Amniotic stem cell (primary cell): ENCODE measurements at places on chromosomes 12 and 14.

DNA sequence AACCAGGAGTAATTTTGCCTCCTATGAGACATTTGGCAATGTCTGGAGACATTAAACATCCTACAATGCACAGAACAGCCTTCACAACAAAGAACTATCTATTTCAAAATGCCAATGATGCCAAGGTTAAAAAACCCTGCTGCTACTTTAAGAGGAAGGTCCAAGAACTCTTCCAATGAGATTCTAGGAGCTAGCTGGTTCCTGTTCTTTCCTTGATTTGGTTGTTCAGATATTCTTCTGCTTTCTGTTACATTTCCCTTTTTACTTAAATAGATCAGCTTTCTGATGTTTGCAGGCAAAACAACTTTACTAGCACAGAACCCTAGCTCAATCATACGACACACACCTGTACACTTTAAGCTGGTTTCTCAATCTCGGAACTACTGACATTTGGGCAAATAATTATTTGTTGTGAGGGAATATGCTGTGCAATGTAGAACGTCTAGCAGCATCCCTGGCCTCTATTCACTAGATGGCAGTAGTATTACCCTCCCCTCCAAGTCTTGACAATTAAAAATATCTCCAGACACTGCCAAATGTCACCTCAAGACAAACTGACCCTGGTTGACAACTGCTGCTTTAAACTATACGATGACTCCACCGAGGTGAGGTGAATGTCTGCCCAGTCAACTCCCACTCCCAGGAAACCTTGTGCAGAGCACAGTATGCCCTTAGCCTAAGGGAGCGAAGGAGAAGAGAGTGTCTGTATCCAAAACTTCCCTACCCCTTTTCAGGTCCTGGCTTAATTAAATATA is 4.4 kb downstream of the BLTP3B start:
- no peak for DNase-seq

DNA sequence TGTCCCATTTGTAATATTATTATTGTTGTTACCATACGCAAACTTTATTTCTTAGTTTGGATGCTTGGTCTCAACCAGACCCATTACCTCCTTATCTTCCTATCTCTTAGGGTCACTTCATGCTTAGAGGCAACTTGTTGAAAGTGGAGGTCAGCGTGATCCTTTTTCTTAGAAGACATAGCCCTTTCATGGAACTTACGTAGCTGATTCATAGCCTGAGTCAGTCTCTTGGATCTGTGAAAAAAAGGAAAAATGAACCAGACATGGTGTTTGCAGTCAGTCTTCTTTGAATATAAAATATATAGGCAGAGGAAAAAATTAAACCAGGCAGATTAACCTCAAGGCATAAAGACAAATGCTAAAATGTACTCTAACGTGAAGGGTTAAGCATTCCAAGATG is 613.7 kb downstream of the DIO2 start:
- DNase-seq: no peak

DNA sequence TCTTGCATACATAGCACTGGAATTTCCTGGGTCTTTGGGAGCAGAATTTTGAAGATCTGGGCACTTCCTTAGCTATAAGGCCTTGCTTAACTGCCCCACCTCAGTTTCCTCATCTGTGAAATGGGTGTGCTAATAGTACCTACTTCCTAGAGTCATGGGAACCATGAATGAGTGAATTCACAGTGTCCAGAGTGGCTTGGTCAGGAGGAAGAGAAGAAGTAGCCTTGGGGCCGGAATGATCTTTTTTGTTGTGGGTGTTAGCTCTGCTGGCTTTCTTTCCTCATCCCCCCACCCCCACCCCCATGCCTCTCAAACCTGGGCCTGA is 2.4 kb downstream of the SH2B3 start:
- DNase-seq: no peak

- no peak for DNase-seq
These were observed 1.8 kb upstream of the TMEM19 start for GRCh38 chr12:71684081-71684480.

GRCh38 chr14:99587460-99588278 is 16.3 kb downstream of the CCDC85C start:
- no peak for DNase-seq

- DNase-seq: no peak
These were observed 16.8 kb downstream of the ERO1A start for GRCh38 chr14:52678591-52678990.

- no peak for DNase-seq
These were observed 513.3 kb upstream of the CCDC196 start for GRCh38 chr14:65972891-65973290.

GRCh38 chr14:39246618-39247017 is 12.9 kb downstream of the MIA2 start:
- no peak for DNase-seq

GRCh38 chr14:92704036-92704804 is 44.2 kb downstream of the LGMN start:
- DNase-seq: no peak

- no peak for DNase-seq
These were observed 845.6 kb upstream of the SEL1L start for GRCh38 chr14:82379291-82379690.

GRCh38 chr14:99377951-99378350 is 102.7 kb downstream of the SETD3 start:
- DNase-seq: no peak

DNA sequence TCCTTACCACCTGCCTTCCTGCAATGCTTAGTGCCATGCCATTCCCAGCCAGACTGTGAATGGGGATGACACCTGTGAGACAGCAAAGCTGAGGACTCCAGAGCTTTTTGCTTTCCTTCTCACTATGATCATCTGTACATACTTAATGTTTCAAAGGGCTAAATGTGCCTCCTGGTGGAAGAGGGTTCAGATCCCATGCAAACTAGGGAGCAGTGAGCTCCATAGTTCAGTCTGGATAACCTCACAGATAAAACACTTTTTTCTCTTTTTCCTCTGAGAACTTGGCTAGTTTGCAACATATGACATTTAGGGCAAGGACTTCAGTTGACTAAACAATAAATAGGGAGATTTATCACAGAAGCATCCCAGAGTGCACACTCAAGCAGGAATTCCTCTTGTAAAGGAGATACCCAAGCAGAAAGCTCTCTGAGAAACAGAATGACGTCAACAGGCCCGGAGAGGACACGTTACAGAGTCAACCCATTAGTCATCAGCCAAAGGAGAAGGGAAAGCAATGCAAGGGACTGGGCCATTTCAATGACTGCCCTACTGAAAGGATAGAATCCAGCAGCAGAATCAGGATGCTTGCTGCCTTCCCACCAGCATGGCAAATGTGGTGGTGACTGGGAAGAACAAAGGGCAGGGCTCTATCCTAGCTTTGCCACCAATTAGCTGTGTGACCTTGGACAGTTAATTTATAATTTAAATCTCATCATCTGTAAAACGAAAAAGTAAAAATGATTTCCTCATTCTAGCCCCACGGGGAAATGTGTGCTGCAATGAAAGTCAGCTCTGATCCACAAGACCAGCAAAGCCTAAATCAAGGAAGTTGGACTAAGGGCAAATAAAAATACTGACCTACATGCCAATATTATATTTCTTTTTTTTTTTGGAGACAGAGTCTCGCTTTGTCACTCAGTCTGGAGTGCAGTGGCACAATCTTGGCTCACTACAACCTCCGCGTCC is 80.8 kb upstream of the ACTN1 start:
- DNase-seq: peak; percentile 98

DNA sequence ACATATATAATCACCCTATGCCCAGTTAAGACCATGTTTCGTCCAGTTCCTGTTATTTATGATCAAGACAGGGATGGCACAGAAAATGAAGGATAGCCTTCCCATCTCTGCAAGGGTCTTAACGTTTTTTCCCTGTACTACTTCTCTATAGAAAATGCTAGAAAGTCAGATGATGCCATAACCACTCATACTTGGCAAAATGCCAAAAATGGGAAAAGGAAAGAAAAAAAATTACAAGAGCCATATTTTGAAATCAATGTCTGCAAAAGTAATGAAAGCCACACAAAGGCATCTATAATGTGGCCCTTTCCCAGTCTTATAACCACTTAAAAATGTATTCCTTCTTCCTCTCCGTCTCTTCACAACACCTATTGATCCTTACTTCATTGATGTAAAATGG is 1.8 kb upstream of the MYL6B start:
- DNase-seq: no peak

- no peak for DNase-seq
These were observed 7.4 kb downstream of the PPP1R13B start for GRCh38 chr14:103840014-103840413.

DNA sequence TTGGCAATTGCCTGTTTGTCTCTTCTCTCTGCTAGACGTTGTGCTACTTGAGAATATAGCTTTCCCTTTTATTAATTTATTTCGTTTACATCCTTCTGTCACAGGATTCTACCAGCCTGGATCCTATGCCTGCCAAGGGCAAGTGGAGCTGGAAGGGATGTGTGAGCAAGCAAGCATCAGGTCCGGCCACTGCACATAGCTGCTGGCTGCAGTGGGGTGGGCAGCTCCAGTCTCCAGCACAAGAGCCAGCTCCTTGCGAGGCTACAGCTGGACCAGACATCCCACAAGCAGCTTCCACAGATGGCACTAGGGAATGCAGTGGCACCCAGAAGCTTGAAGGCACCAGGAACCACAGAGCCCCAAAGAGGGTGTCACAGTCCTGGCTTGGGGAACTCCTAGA is 225.0 kb downstream of the KCNC2 start:
- no peak for DNase-seq

DNA sequence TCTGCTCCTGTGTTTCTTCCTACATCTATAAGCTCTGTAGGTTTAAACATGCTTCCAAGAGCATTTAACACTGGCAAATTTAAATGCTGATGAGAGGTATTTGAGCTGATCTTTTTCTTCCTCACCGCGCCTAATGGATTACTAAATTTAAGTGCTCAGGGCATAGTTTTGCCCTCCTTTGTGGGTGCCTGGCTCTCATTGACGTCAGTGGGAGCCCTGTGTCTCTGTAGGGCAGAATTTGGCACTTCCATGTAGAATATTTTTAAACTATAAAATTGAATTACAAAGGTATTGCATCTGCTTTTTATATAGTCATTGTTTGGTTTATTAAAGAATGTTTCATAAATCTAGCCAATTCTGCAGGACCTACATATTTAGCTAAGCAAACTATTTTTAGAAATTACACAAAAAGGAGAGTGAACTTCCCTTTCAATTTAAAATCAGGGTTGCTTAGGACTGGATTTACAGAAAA is 444.8 kb downstream of the AEBP2 start:
- DNase-seq: no peak

DNA sequence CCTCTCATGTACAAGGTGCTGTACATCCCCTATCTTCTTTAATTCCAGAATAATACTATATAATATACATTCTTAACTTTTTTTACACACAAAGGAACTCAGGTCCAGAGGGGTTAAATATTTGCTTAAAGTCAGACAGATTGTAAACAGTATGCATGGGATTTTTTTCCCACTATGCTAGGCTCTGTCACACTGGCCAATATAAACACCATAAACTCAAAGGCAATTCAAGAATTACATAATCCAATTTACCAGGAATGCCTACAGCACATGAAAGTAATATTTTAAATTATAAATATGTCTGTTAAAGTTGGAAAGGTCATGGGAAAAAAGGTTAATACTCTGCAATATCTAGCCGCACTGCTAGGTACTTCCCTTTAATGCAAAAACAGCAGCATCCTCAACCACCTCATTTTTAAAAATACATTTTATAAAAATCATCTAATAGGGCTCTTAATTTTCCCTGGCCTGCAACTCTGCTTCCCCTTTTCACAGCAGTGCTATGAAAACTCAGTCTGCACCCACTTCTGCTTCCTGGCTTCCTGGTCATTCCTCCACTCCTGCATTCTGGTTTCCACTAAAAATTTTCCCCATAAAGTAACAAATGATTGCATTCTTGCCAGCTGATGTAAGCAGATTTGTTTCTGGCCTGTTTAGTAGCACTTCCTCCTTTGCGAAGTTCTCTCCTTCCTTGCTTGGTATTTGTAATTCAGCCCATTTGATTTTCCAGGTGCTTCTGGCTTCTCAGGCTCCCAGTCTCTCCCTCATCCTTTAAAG is 128.1 kb downstream of the ITPR2 start:
- DNase-seq: no peak

DNA sequence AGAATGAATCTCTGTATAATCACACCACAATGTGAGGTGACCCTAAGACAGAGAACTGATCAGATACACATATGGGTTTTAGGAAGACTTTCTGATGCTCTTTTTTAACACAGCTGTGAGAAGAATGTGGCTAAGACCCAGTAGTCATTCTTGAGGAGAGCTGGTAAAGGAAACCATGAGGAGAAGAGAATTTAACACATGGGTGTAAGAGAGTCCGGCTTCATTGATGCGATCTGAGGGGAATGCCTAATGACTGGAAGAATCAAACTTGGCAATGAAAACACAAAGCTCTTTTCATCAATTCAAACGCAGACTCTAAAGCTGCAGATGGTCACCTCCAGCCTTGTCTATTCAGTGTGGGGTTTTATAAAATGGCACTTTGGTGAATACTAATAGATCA is 79.3 kb downstream of the FOXA1 start:
- no peak for DNase-seq
